ENCODE measurements at places on chromosomes 3 and 15.

DNA sequence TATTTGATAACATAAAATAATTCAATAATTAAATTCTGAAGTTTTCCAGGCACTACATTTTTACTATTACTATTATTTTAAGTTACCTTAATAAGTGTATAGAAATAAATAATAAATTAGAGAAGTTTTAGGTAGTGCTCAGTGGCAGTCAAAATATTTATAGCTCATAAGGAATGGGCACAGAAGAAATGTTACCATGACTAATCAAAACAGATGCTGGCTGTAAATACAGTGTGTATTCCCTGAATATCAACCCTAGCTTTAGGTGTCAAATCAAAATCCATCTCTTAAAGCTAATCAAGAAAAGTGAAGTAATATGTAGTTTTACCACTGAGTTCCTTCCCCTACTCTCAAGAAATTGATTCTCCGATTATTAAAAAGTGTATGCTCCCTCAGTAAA, 35.5 kb downstream of the ZBTB20 start:
- no peak for DNase-seq

GRCh38 chr3:114447545-114447944, 153.7 kb downstream of the TIGIT start:
- DNase-seq: no peak

- DNase-seq: no peak
Measured at GRCh38 chr3:49265661-49266386, 11.2 kb downstream of the C3orf62 start.

- DNase-seq: no peak
Measured at GRCh38 chr3:124498891-124499290, 231.4 kb upstream of the UMPS start.

DNA sequence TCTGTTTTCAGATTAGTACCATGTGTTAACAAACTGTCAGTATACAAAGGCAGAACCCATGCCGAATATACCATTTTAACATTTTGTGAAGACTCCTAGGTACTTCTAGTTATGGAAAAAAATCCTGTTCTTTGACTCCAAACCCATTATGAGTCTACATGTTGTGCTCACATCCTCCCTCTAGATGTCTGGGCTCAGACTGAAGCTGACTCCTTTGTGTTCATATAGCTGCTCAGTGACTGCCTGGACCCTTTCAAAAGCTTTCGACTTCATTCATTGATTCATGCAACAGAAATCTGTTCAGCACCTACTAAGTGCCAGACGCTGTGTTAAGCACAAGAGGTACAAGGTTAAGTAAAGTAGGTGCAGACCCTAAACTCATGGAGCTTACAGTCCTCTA, 60.5 kb downstream of the MEGF11 start:
- DNase-seq: no peak

- DNase-seq: peak; percentile 61
Measured at GRCh38 chr3:36907911-36908646, 36.8 kb downstream of the TRANK1 start.

- DNase-seq: no peak
Measured at GRCh38 chr3:126226374-126226773, 46.0 kb upstream of the ALDH1L1 start.

GRCh38 chr3:124172816-124173215, 180.9 kb upstream of the ROPN1 start:
- DNase-seq: no peak

- no peak for DNase-seq
Measured at GRCh38 chr3:134380249-134380648, 6.0 kb upstream of the AMOTL2 start.

DNA sequence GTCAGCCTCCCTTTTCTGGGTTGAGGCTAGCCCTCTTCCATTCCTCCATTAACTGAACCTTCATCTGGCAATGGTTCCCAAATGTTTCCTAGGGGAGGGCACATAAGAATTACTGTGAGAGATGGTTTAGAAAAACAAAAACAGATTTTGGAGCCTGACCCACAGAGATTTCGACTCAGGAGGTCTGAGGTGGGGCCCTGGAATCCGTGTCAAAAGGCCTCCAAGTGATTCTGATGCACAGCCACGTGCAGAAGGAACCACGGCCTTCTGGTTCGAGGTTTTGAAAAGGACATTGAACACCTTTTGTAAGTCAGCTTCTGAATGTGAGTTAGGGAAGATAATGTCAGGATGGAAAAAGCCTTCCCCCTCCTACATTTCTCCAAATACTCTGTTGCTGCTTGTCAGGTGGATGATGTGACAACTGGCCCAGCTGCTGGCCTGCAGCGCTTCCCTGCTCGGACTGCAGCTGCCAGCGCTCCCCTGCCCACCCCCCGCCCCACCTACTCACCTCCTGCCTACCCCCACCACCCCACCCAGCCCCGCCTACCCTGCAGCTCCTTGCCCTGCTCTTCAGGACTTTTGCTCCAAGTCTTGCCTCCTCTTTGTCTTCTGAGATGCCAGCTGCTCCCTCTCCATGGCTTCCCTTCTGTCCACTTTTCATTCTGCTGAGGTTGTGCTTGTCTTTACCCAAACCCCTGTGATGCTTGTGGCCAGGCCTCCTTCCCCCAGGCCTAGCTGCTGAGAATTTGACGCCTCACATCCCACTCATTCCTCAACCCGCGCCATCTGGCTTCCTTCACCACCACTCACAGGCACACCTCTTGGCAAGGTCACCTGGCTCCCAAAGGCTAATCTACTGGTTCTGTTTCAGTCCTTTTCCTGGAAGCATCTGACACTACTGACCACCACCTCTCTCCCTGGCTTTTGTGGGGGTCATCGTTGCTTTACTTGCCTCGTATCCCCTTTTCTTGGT, 6.6 kb downstream of the EHD4 start:
- no peak for DNase-seq

DNA sequence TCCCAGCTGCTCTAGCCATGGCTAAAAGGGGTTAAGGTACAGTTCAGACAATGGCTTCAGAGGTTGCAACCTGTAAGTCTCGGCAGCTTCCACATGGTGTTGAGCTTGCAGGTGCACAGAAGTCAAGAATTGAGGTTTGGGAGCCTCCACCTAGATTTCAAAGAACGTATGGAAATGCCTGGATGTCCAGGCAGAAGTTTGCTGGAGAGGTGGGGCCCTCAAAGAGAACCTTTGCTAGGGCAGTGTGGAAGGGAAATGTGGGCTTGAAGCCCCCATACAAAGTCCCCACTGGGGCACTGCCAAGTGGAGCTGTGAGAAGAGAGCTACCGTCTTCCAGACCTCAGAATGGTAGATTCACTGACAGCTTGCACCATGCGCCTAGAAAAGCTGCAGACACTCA, 73.7 kb downstream of the STT3B start:
- no peak for DNase-seq

GRCh38 chr15:77526595-77527163, 106.0 kb downstream of the HMG20A start:
- DNase-seq: no peak

GRCh38 chr15:64137226-64137833, 14.2 kb upstream of the SNX22 start:
- peak; percentile 79 for DNase-seq

DNA sequence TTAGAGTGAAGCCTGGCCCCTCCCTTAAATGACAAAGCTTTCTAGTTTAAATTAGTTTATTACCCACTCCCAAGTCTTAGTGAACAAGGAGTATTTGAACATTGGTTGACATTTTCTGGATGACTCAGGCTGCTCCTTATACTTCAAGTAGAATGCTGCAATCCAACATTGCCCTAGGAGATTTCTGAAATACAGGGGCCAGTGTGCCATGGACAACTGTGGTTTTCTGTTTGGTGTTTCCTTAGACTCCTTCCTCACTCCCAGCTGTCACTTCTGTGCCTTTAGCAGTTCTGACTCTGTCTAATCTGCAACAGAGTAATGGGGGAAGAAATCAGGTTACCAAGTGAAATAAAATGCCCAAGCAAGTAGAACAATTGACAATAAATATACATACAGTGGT, 116.1 kb upstream of the P2RY1 start:
- no peak for DNase-seq

- peak; percentile 80 for DNase-seq
Measured at GRCh38 chr3:88003115-88003755, 55.6 kb downstream of the CGGBP1 start.

- DNase-seq: peak; percentile 37
Measured at GRCh38 chr15:58469432-58470353, 37.9 kb downstream of the LIPC start.

DNA sequence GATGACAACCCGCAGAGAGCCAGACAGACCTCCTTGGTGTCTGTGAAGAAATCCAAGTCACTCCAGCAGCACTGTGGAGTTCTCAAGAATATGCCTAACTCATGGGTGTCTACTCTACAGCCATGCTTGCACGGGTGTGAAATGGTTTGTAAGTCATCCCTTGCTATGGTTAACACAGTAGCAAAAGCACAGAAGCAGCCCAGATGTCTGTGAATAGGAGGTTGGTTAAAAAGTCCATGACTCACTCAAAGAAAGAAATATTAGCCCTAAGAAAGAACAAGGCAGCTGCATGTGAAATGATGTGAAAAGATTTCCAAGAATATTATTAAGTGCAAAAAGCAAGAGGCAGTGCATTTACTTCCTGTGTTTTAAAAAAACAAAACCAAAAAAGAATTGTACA, 12.1 kb upstream of the LIMD1 start:
- DNase-seq: no peak

DNA sequence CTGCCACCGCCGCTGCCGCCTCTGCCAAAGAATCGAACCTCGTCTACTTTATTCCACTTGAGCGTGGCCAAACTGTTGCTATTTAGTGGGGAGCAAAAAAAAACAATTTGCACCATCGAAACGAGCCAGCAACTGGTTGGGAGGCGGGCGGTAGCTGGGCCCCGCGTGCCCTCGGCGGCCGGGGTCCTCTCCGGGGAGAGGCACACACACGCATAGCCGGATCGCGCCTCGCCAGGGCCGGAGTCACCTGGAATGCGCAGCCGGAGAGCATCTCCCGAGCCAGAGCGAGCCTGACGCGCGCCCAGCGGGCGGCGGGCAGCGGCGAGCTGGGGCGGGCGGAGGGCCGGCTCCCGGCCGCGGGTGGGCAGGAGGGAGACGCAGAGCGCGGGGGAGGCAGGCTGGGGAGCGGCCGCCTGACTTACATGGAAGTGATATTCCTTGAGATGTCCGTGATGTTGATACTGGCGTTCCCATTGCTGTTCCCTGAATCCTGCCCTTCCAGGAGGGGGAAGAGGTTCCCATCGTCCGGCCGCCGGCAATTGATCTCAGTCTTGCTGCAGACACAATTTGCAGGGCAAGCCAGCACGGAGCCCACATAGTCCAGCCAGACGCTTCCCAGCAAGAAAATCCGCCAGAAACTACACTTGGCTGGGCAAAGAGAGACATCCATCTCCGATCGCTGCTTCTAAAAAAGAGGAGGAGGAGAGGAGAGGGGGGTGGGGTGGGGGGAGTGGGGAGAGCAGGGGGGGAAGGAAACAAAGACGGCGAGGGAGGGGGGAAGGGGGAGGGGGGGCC, 858 bp downstream of the NTRK3 start:
- DNase-seq: no peak

DNA sequence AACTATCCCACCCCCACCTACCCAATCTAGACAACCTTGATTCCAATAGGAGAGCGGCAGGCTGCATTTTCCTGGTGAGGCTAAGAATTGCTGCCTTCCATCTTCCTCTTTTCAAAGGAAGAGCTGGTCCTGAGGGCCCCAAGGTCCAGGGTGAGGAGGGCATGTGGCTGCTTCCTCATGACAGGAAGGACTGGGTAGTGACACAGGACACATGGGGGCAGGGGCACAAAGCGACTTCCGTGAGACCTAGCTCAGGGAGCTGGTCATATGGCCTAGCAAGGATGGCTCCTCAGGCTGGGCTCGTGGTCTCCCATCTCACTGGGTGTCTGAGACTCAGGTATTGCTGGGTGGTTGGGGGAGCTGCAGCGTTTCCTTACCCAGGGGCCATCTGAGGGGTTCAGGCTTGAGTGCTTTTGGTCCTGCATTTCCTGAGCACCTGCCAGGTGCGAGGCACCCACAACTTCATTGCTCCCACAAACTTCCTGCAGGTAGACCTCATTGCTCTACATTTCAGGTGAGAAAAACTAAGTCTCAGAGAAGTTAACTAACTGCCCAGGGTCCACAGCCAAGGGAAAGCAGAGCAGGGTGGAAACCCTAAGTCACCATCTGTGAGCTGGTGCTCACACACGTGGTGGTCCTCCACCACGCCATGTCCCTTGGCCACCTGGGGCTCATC, 160.0 kb upstream of the TLE3 start:
- no peak for DNase-seq

DNA sequence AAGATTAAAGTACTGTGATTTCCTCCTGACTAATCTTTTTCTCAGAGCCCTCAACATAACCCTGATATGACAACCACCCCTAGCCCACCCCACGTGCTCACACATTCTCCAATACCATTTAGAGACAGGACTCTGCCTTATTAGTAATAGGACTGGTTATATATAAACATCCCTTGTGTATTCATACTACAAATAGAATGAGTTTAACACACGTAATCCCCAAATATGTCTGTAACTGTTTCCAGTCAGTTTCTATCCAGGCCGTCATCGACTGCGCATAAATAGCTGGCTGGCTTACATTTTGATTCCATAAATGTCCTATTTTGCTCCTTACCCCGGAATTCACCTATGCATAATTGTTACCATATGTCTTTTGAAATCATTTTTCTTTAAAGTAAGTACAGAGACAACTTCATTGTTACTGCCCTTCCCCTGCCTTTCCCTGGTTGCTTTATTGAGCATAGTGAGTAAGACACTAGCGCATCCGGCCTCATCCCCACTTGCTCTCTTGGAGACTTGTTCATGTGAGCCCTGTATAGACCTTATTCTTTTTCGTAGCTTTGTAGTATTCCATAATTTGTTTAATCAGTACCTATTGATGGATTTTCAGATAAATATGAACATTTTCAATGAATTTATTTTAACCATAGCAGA, 3.5 kb upstream of the P2RY14 start:
- DNase-seq: no peak

GRCh38 chr3:189587664-189588040, 43.5 kb upstream of the TP63 start:
- no peak for DNase-seq

- no peak for DNase-seq
Measured at GRCh38 chr3:97689111-97689510, 75.4 kb upstream of the ARL6 start.

DNA sequence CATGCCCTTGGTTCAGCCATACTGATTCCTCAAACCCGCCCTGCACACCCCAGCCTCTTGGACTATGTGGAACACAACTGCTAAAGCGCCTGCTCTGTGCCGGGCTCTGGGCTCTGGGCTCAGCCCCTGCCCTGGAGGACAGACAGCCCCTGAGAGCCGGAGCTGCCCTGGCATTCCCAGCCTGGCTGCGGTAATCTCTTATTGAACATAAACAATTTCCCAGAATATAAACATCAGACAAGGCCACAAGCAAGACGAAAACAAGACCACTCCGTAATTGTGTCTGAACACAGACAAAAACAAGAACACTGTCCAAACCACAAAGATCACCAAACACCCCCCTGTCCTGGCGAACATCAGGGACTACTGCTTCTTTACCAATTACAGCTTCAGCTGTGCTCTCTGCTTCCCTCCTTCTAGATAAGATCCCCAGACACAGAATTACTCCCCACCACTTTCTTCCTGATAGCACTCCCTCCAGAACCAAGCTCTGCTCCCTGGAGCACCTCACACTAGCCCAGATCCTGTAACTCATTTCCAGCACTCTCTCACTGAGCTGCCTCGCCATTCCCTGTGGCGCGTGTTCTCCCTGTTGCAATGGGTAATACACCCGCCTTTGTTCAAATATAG, 57.1 kb upstream of the TLE3 start:
- DNase-seq: no peak
